T-helper 2 cell (primary cell): ENCODE measurements at places on chromosomes 2 and 18.
A peak's percentile ranks its signal among the peaks of the same experiment; 100 is the strongest.

- no peak for DNase-seq
These were observed 46.5 kb downstream of the EFEMP1 start for GRCh38 chr2:55877087-55877436.

DNA sequence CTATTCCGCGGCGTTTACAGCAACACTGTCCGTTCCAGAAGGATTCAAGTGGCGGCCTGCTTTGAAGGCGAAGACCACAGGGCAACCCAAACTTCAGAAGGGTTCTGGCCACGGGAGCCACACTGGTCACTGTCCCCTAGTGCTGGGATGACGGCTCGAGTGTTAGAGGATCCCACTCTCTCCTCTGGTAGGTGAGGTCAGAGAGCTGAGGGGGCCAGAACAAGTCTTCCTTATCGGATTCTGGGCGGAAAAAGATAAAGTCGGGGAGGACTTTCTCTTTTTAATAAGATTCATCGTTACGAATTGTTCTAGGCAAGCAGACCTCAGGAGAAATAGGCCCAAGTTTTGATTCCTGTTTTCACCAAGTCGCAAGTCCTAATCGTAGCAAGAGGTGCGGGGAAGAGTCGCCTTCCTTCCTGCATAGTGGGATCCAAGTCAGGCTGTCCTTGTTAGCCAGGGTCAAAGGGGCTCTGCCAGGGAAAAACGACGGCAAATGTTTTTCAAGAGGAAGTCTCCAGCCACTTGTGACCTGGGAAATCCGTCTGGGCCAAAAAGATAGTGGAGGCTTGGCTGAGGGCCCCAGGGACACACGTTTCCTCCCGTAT, 864 bp upstream of the MYL12A start:
- DNase-seq = no peak

GRCh38 chr2:173214213-173214612, 138.6 kb downstream of the MAP3K20 start:
- DNase-seq = no peak

GRCh38 chr2:161956738-161957137, 117.3 kb downstream of the DPP4 start:
- DNase-seq = peak; percentile 43

DNA sequence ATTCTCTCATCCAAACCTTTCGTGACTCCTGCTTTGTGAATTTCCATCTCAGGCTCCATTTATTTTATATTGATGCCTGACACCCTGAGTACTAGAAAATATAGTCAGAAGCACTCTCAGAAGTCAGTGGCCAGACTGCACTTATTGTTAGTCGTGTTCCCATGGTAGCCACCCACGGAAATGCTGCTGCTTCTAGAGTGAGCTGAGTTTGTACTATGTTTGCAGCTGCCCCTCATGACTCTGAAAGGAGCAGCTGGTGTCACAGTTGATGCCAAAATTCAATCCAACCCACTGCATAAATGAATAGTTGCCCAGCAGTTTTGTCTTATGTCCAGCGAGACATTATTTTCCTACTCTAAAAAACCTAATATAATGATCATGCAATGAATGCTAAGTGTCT, 265.2 kb upstream of the SPHKAP start:
- DNase-seq = no peak

DNA sequence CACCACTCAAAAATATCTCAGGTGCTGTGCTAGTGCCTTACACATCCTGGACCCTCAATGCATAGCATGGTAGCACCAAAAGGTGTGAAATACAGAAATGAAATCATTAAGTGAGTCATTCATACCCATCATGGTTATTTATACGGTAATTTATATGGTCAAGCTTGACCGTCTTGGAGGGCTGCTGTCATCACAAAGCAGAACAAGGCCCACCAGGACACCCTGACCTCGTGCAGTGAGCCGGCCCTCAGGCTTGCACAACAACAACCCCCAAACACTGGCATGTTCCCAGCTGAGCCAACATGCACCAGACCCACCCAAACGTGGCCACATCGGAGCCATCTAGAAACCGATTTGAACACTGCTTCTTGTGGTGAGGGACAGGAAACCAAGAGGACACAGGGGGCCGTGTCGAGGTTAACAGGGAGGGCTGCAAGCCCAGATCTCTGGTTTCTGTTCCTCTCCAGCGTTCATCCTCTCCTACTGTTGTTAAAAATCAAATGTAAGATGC, 378.5 kb upstream of the ID2 start:
- DNase-seq = peak; percentile 97

- DNase-seq = no peak
These were observed 4.0 kb downstream of the EGR4 start for GRCh38 chr2:73289304-73289703.

DNA sequence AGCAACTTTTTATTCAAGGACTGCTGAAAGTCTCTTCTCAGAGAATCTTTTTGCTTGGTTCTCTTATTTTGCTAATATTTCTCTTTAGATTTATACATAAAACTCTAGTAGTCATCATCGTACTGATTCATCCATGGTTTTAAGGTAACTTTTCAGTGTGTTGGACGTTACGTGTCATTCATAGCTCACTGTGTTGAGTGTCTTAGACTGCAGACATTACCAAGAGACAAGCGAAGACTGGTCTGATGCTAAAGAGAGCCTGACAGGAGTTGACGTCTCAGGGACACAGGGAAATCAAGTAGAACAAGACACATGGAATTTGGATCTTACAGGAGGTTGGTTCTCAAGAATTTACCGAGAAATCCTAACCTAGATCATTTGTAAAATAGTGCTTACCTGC, 25.5 kb downstream of the RBM44 start:
- no peak for DNase-seq

- DNase-seq = no peak
These were observed 26.5 kb upstream of the TWIST2 start for GRCh38 chr2:238821391-238821790.

GRCh38 chr2:170339750-170340692, 162.1 kb downstream of the MYO3B start:
- no peak for DNase-seq

- no peak for DNase-seq
These were observed 585 bp downstream of the ABCA12 start for GRCh38 chr2:215137741-215138340.

GRCh38 chr2:120162716-120163115, 60.5 kb downstream of the TMEM185B start:
- no peak for DNase-seq

- DNase-seq = no peak
These were observed 66.8 kb downstream of the CRACDL start for GRCh38 chr2:98869272-98869641.

- DNase-seq = no peak
These were observed 73.2 kb downstream of the CYBRD1 start for GRCh38 chr2:171595456-171595855.

DNA sequence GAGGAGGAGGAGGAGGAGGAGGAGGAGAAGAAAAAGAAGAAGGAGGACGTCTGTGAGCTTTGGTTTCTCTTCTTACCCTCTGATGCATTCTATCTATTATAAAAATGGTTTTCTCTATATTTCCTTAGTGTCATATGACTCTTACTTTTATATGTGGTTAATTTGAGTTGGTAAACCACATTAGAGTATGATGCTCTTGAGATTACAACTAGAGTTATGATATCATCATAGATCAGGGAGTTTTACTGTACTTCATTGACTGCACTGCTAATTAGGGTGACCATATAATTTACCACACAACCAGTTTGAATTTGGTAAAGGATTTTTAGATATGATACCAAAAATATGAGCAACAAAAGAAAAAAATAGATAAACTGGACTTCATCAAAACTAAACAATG, 166.4 kb downstream of the ZNF385B start:
- DNase-seq = no peak

GRCh38 chr2:9708683-9709538, 78.1 kb upstream of the YWHAQ start:
- DNase-seq = no peak

GRCh38 chr2:189210250-189211087, 30.9 kb upstream of the COL5A2 start:
- peak; percentile 50 for DNase-seq

DNA sequence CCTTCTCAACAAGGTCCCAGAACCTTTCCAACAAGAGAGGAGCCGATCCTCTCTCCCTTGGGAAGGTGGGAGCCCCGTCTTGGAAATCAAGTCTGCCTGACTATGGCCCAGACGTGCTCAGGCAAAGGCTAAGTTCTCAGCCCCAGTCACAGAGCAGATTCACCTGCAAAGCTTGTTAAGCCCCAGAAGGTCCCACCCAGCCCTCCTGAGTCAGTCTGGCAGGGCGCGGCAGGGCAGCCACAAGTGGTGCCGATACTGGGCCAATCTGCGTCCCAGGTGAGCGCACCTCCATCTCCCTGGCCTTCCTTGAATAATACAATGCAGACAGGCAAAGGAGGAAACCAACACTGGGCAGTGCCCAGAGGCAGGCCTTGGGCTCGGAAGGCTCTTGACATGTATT, 15.0 kb downstream of the CRACDL start:
- DNase-seq = no peak

DNA sequence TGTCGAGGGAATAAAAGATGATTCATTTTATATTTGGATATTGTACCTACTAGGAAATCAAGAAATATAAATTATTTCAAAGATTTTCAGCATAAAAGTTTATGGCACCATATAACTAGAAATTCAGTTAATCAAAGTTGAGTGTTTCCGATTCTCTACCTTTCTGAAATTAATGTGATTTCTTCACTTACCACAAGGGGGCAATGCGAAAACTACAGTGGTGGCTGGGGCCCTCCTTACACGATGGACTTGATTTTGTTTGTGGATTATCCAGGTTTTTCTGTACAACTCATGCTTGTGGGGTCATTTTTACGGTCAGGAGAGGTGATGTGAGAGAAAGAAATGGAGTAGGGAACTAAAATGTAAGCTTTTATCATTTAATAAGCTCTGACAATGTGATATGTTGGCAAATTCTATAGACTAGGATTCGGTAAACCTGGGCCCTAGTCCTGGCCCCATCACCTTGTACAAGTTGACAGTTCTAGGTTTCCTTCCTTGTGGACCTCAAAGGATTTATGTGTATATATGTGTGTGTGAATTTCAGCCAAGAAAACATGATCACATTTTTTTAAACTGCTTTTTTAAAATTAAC, 47.6 kb downstream of the G6PC2 start:
- no peak for DNase-seq

- DNase-seq = no peak
These were observed 301.7 kb downstream of the ALK start for GRCh38 chr2:29619689-29620088.

GRCh38 chr18:22676423-22676822, 256.7 kb upstream of the RBBP8 start:
- no peak for DNase-seq

GRCh38 chr2:217954051-217954450, 48.7 kb downstream of the TNS1 start:
- DNase-seq = no peak

DNA sequence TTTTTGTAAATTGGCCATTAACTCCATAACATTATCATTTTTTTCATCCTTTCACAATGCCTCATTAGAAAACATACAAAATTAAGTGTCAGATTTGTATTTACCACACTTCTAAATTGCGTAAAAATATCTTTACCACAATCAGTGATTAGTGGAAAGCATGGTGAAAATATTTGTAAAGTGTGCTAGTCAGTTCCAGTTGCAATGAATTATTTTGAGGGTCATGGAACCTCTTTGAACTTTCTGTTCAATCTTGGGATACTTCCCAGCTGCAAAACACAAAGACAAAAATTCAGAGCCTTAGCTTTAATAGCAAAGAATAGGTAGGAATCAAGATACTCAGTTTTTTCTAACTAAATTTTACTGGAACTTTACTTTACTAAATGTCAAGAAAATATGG, 4.0 kb upstream of the COL3A1 start:
- no peak for DNase-seq

DNA sequence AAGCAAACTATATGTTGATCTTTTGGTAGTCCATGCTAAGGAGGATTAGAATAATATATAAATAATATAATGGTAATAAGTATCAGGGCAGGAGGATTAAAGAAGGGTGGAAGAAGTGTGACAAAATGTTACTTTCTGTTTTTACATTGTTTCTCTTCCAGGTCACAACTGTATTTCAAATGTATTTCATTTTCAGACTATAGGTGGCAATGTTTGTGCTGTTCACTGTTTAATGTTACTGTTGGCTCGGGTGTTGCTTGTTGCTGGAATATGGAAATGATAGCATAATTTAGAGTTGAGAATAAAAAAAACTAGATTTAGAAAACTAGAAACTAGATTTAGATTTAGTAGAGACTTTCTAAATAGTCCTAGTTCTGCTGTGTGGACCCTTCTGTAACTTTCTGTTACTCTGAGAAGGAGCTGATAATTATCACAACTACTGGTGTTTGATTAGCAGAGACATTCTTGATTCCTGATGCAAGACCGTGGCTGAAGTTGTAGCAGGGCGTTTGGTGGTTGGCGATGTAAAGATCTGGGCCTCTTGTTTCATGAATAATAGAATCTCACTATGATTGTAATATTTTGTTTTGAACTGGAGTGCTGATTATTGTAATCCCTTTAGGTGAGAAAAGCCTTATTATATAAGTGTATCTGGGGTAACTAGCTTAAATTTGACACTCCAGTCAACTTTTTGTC, 7.9 kb downstream of the NEDD4L start:
- DNase-seq = no peak

- no peak for DNase-seq
These were observed 392.4 kb downstream of the TXNL1 start for GRCh38 chr18:56245866-56246580.

- peak; percentile 89 for DNase-seq
These were observed 997 bp upstream of the TGIF1 start for GRCh38 chr18:3448838-3449511.

DNA sequence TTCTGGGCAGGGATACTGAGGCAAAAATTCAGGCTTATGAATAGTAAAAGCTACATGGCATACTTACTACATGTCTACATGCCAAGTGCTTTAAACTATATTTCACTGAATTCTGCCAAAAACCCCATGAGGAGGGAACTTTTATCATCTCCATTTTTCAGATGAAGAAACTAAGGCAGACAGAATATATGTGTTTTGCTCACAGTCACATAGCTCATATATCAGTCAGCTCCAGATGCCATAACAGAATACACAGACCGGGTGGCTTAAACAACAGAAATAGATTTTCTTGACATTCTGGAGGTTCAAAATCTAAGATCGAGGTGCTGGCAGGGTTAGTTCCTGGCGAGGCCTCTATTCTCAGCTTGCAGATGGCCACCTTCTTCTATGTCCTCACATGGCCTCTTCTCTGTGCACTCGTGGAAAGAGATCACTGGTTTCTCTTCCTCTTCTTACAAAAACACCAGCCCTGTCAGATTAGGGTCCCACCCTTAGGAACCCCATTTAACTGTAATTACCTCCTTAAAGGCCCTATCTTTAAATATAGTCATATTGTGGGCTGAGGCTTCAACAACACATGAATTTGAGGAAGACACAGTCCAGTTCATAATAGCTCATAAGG, 27.1 kb upstream of the CREB1 start:
- DNase-seq = no peak
